SK-N-SH (cell line): ENCODE measurements at places on chromosomes 4 and X.

- DNase-seq, result peak; percentile 60
Measured at GRCh38 chr4:5460106-5460801, 248.1 kb downstream of the EVC2 start.

- DNase-seq, result no peak
Measured at GRCh38 chrX:130995439-130995838, 62.7 kb upstream of the ARHGAP36 start.

DNA sequence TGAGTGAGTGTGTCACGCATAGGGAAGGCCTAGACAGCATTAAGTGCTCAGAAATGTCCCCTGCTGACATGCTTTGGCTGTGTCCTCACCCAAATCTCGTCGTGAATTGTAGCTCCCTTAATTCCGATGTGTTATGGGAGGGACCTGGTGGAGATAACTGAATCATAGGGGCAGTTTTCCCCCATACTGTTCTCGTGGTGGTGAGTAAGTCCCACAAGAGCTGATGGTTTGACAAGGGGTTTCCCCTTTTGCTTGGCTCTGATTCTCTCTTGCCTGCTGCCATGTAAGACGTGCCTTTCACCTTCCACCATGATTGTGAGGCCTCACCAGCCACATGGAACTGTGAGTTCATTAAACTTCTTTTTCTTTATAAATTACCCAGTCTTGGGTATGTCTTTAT, 78.0 kb downstream of the NSUN7 start:
- DNase-seq, result no peak

- DNase-seq, result no peak
Measured at GRCh38 chr4:175419236-175419718, 392.8 kb downstream of the GPM6A start.

GRCh38 chrX:41518127-41518840, 71.1 kb downstream of the NYX start:
- DNase-seq, result no peak

- DNase-seq, result no peak
Measured at GRCh38 chrX:136163689-136164088, 16.4 kb downstream of the FHL1 start.

GRCh38 chr4:134935320-134935719, 733.7 kb upstream of the PABPC4L start:
- DNase-seq, result peak; percentile 9
